ENCODE measurements at places on chromosomes 3 and 15.

GRCh38 chr15:83063551-83063950, 3.5 kb downstream of the BTBD1 start:
- no peak for DNase-seq

DNA sequence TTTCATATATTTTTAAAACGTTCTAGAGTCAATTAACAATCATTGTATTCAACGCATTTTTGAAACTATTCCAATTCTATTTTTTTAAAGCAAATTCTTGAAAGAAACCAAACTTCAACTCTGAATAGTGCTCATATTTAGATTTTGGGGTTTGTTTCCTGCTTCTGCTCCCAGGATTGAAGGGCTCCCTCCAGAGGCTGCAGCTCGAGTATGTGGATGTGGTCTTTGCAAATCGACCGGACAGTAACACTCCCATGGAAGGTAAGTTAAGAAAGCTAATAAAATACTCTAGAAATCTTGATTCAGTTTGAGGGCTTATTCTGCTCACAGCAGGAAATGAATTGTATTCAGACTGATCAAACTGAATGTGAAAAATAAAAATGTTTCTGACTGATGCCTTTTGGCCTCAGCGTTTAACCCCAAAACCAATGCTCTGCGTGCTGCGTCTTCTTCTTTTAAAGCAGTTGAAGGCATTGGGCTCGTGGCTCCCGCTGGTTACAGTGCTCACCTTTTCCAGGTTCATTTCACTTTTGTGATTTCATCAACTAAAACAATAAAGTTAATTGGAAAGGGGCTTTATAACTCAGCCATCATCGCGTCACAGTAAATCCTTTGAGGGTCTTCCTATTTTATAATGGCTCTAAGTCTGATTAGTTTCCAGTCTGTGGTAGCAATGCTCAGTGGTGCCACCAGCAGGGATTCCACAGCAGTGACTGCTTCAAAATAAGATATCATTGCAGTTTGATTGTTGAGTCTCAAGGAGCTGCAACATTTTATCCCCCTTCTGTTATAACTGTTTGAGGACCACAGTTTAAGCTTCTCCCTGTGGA, 80.1 kb downstream of the SSR3 start:
- peak; percentile 13 for DNase-seq

GRCh38 chr3:51987568-51987967, 4.2 kb downstream of the ACY1 start:
- DNase-seq = no peak

DNA sequence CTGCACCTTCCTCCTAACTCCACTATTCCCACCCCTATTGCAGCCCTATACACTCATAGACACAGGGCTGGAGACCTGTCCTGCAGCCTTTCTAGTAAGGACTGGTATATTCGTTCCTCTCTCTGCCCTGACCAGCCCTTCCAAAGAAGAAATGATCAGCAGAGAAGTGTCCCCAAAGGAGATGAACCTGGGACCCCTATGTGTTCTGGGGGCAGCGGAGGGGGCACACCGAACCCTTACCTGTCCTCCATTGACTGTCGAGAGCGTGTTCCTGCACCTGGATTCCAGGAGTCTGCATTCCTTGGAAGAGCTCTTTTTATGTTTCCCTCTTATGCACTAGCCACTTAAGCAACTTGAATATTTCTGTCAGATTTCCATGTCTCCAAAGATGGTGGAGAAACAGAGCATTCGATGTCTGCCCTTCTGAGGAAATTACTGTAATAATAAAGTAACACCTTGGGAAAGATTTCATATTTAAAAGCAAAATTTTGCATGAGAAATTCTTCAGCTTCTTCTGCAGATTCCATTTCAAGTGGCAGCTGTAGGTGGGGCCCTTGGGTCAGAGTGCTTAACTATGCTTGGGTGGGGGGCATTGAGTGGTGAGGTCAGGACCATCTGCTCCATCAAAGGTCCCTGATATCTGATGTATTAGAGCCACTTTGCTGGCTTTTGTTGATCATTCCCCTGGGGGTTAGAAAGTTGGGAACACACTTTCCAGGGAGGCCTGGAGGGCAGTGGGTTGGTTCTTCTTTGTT, 6.3 kb downstream of the EPHB1 start:
- no peak for DNase-seq

DNA sequence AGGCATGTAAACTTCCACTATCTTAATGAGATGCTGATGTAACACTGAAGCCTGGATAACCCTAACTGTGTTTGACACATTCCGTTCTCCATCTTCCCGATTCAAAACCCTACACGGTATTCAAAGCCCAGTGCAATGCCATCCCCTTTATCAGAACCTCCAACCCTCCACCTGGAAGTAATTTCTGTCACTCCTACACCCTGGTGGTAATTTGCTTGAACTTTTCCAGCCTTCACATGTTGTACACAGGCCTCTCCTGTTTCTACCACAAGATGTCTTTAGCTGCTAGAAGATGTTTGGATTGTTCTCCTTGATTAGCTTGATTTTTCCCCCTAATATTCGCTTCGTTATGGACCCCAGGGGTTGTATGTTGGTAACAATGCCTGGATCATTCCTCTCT, 208.9 kb downstream of the CHST2 start:
- no peak for DNase-seq

All from AG10803 (cell line).